ENCODE measurements at places on chromosomes 4 and X. TPM values are rescaled to one million over a fixed set of nuclear protein-coding genes. Genes with fewer than 3 reads are reported as not detected.

GRCh38 chrX:8404926-8405325 lies 59.7 kb upstream of the VCX3B start:
- peak; percentile 6 for DNase-seq

The BMPR1B gene
- 0.94 TPM for polyA plus RNA-seq

GRCh38 chr4:84578540-84579402 lies 4.2 kb upstream of the CDS1 start:
- DNase-seq: no peak

DNA sequence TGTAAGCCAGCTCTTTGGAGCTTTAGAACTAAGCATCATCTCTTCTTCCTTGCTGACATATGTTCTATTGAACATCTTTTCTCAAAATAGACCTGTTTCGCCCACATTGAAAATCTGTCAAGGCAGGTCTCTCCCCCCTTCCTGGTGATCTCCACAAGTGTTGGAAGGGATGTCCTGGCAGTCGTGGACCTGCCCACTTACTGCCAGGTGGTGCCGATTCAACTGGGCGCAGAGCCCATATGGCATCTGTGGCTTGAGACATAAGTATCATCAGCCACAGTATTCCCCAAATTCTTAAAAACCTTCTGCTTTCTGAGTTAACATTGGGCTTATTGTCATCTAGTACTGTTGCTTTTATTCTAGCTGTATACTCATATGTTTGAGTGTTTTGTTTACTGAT lies 969.3 kb upstream of the FTHL17 start:
- DNase-seq: no peak

DNA sequence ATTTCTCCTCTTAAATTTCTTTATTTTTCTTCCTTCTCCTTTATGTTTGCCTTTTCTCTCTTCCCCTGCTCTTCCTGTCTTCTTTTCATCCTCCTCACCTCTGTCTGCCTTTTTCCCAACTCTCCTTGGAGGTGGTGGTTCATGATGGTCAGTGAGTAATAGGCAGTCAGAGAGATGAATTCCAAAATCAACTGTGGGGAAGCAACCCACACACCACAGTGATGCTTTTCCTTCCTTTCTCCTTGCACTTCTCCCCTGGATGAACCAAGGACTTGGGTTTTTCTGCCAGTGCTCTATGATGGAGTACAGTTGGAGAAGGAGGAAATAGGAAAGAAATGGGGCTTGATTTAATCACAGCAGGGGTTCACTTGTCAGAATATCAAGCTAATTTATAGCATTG lies 153.8 kb downstream of the DCK start:
- DNase-seq: no peak
